Esophagus squamous epithelium (tissue), 5 donors: ENCODE measurements at places on chromosomes 11 and 22.

- no peak for DNase-seq
Observed at GRCh38 chr11:36027731-36028130, 83.9 kb downstream of the LDLRAD3 start.

DNA sequence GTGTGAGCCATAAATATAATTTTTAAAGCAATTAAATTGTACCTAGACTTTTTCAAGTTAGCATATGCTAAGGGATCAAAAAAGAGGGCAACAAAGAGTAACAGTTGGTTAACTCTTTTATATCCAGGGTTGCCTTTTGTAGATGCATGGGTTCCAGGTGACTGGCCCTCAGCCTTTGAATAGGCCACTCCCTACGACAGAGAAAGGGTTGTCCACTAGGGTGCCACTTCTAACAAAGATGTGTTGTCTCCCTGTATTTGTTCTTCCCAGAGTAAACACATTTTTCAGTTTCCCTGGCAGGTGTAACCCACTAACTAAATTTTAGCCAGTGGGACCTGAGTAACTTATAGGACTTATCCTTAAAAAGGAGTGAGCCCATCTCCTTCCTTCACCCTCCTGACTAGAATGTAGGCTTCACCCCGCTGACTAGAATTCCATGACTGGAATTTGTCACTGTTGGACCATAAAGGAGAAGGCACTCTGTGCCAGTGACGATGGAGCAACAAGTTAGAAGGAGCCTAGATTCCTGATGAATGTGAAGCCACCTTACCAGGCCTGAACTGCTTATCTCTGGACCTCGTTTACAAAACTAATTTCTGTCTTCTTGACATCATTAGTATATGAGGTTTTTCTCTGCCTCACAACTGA, 16.6 kb downstream of the TUG1 start:
- no peak for DNase-seq

DNA sequence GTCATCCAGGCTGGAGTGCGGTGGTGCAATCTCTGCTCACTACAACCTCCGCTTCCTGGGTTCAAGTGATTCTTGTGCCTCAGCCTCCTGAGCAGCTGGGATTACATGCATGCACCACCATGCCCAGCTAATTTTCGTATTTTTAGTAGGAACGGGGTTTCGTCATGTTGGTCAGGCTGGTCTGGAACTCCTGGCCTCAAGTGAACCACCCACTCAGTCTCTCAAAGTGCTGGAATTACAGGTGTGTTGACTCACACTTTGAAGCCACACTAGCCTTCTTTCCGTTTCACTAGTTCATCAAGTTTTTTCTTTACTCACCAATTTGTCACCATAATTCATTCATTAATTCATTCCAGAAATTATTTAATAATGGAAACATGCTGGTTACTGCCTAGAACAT, 298.4 kb upstream of the MTNR1B start:
- DNase-seq, result no peak

DNA sequence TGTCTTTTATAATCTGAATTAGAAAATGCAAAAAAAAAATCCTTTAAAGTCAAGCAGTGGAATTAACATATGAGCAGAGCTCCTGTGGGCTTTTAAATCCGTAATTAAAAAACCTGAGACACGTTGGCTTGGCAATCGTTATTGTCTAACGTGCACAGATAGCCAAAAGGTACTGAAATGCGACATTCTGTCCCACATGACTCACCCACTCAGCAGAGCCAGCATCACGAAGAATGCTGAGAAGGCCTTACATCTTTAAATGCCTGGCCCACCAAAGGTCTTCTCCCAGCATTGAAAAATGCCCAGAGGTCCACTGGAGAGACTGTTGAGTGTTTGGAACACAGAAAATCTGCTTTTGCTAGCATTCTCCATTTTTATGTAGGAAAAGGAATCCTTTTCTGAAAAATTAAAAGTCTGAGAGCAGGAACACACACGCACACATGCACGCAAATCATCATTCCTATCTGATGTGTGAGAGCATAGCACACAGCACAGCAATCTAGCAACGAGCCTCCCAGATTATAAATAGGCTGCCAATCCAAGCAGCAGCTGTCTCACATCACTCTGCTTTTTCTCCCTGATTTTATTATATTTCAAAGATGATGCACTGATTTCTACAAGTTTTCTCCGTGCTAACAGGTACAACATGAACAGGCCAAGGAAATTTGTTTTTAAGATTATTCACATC, 94.5 kb downstream of the PHF21A start:
- no peak for DNase-seq

DNA sequence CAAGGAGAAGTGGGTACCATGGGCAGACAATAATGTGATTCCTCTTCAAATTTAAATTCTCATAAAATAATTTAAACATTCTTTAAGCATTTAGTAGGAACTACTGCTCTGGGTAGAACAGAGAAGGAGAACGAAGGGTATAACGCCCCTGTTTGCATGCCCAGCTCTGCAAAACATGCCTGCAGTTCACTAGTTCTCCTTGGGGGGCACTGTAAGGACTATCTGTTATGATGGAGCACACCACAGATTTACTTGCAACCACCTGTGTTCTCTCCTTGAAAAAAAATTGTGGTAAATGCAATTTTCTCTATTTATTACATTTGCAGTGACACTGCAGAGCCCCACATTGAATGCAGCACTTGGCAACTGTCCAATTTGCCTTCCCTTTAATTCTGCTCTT, 100.3 kb downstream of the GUCY1A2 start:
- no peak for DNase-seq

GRCh38 chr11:128345316-128345715, 242.0 kb downstream of the ETS1 start:
- no peak for DNase-seq

- DNase-seq, result no peak
Observed at GRCh38 chr11:118438314-118438931, 2.1 kb downstream of the KMT2A start.

DNA sequence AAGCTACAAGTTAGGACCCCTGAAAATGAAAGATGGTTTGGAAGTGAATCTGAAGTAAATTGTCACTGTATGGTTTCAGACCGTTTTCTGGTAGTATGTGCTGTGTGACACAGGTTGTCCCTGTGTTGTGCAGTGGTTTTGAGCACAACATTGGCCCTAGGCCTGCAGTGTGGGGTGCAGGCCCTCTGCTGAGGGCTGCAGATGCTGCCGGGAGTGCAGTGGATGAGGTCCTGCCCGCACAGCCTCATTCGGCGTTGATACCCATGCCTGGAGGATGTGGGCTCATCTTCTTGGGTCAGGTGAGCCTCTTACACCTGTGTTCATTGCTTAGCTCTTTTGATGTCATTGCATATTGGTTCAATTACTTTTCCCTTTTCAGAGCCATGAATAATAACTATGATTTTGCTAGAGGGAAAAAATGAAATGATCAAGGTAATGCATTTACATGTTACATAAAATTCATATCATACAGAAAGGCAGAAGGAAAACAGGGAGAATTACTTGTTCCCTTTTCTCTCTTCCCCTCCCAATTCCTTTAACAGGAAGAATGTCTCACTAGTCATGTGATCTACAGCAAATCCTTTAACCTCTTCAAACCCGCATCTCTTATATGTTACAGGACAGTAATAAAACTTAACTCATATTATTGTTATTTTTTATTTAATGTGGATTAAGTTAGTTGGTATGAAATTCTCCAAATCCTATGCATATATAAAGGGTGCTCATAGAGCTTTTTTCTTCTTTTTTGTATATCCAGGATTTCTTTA, 48.7 kb downstream of the PTPRJ start:
- no peak for DNase-seq

DNA sequence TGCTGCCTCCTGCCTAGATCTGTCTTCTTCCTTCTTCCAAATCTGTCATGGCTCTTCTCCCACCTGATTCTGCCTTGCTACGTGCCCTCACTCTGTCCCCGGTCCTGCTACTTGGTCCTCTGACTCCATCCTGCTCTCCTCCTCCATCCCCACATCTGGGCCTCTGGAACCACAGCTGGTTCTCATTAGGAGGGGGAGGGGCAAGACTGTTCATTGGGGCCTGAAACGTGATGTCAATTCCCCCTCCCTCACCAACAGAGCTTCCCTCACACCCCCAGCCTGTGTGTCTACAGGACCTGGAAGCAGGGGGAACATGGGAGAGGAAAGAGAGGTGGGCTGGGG, 9.1 kb downstream of the DCHS1 start:
- no peak for DNase-seq

- DNase-seq, result no peak
Observed at GRCh38 chr11:66119348-66120133, 49.5 kb downstream of the PACS1 start.

GRCh38 chr11:120425527-120425926, 86.0 kb upstream of the GRIK4 start:
- DNase-seq, result no peak

DNA sequence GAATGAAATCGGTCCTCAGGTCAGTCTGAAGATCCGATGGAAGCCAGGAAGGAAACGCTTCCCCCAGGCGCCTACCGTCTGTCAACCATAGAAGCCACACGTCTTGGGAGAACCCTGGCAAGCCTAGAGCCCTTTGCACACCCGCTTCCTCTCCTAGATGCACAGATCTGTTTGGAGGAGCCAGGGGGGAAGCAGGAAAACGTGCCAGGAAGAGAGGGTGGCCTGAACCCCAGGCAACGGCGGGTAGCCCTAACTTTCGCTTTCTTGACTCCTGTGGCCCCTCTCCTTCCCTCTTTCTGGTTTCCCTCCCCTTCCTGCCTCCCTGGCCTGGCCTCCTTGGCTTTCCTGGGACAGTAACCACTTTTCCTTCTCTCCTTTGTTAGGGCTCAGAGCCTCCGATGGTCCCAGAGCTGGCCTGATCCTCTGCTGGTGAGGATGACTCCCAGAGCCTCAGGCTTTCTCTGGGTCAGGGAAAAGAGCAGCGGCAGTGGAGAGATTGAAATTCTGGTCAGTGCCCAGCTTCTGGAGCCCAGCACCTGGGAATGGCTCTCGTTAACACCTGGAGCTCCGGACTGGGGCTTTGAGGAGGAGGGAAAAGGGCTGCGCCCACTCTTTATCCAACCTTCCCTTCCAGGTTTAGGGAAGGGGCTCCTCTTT, 2.1 kb downstream of the FXYD6 start:
- no peak for DNase-seq

DNA sequence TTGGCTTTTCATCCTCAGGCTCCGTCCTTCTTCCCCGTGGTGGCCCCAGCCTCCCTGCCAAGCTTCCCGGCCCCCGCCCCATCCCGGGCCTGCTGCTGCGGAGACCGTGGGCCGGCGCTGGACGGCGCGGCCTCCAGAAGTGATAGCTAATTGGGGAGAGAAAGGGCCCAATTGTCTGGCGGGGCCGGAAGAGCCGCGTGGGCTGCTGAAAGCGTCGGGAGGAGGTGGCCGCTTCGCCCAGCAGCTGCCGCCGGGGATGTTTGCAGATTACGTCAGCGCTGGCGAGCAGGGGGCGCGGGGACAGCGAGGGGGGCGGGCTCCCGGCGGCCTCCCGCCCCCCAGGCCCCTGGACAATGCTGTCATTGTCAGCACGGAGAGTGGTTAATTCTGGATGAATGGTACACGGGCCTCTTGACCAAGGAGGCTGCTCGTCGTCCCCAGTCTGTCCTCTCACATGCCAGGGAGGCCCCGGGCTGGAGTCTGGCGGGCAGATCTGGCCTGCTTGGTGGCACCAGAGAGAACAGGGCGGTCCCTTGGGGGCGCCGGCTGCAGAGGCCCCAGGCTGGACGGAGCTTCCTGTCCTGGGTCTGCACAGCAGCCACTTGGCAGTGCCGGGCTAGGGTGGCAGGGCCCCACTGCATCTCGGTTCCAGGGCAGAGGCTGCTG, 1.6 kb downstream of the SMIM38 start:
- no peak for DNase-seq

GRCh38 chr11:33574331-33574730, 126.3 kb downstream of the C11orf91 start:
- DNase-seq, result no peak

DNA sequence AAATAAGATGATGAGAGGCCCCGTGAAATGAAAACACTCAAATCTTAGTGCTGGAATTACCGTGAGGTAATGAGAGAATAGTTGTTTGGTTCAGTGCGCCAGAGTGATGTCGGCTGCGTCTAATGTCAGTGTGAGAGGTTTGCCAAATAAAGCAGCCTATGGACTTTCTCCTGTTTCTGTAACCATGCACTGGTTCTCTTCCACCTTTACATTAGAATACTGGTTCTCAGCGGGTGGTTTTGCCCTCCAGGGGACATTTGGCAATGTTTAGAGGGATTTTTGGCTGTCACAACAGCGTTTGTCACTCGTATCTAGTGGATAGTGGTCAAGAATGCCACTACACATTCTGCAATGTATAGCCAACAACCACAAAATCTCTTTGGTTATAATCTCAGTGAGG, 1.1 kb downstream of the OOSP4B start:
- no peak for DNase-seq

DNA sequence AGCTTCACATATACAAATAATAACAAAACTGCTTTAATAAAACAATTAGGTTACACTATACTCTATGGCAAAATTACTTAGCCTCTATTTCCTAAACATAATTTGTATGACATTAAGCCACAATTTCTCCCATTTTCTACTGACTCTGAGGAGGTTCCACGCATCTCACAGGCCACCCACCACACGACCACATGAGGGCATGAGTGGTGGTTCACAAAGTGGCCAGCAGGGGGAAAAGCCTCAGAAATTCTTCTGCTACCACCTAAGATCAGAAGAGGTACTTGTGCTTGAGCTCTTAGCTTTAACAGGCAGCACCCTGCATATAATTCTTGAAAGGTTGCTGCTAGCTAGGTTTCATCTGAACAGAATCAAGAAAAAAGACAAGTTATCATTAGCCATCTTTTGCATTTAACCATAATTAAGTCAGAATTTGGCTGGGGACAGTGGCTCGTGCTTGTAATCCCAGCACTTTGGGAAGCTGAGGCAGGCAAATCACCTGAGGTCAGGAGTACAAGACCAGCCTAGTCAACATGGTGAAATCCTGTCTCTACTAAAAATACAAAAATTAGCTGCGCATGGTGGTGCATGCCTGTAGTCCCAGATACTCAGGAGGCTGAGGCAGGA, 7.7 kb downstream of the LPXN start:
- DNase-seq, result no peak

- DNase-seq, result no peak
Observed at GRCh38 chr11:46107780-46108179, 13.5 kb downstream of the PHF21A start.

DNA sequence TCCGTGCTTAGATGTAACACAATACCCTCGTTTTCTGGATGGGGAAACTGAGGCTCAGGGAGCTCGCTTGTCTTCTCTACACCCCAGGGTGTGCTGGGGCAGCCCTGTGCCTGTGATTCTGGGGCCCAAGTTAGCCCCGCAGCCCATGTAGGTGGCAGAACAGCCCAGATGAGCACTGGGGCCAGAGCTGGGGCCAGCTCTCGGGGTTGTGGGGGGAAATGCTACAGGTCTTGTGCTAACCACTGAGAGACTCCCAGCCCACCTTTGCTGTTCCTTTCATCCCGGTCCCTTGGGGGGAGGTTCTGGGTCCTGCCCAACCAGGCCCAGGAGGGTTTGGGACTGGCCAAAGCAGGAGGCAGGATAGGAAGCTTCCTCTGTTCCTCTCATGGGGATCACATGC, 13.5 kb downstream of the MYEOV start:
- no peak for DNase-seq

DNA sequence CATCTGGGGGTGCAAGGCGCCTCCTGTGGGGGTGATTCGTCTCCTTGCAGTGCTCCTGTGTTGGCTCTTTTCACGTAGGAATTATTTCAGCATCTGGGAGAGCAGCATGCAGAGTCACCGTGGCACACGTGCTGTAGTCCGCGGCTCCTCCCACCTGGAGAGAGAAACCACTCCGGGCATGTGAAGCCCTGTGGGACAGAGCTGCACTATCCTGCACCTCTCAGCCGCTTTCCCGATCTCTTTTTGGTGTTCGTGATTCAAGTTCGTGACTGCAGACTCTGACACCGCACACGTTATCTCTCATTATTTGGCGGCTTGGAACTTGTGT, 394.6 kb downstream of the TBC1D22A start:
- no peak for DNase-seq

- no peak for DNase-seq
Observed at GRCh38 chr11:100830274-100830673, 143.2 kb downstream of the ARHGAP42 start.
